ENCODE measurements at places on chromosomes 1 and 21.

GRCh38 chr1:110495926-110496600, 22.9 kb downstream of the KCNA10 start:
- DNase-seq: peak; percentile 89

GRCh38 chr1:21266119-21266774, 24.0 kb downstream of the ECE1 start:
- DNase-seq: no peak

DNA sequence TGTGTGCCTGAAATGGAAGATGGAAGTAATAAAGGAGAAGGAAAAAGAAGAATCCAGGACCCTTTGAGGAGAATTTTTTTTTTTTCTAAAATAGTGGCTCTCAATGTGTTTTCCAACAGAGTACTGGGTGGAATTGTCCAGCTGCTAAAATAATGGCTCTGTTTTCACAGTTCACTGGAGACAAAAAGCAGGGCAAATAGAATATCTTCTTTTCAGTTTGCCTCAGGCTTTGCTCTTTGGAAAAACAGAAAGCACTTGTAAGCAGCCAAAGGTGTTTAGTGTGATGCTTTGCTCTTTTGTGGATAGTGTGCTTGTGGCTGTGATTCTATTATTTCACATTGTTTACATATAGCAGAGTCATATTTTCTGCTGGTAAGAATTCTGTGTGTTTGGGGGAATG, 77.4 kb upstream of the MROH9 start:
- DNase-seq: no peak

GRCh38 chr1:41431490-41432350, 52.8 kb downstream of the EDN2 start:
- no peak for DNase-seq

DNA sequence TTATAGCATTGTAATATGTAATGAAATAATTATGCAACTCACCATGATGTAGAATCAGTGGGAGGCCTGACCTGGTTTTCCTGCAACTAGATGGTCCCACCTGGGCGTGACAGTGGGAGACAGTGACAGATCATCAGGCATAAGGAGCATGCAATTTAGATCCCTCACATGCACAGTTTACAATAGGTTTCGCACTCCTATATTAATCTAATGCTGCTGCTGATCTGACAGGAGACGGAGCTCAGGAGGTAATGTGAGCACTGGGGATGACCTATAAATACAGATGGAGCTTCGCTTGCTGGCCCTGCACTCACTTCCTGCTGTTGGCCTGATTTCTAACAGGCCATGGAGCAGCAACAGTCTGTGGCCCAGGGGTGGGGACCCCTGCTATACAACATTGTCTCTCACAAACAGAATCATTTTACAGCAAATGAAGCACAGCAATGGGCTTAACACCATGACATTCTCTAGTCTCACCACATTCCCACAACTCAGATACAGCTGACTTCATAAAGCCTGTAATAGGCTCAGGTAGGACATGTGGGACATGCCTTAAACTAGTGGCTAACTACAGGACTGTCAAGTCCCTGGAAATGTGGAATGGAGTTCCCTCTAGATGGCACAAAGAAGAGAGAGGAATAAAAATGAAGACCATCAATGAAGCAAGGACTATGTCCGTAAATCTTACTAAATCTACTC, 40.7 kb upstream of the SLC5A9 start:
- peak; percentile 17 for DNase-seq

DNA sequence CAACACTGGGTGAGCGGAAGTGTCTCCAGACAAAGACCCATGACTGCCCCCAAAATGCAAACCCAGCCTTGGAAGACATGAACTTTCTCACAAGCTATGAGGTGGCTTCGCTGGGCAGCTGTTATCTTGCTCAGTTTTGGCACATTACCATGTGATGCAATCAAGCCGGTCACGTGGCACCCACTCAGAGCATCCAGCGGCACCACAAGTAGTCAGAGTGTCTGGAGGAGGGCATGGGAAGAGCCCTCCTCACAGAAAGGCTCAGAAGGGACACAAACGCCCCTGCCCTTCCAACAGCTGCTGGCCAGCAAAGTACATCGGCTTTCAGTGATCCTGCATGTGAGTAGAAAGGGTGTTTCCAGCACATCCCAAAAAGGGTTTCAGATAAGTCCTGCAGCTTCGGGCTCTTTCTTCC, 145.5 kb upstream of the IRF2BP2 start:
- no peak for DNase-seq

- DNase-seq: no peak
Observed at GRCh38 chr1:244821134-244821533, 14.3 kb upstream of the COX20 start.

GRCh38 chr1:106178791-106179190, 877.7 kb upstream of the PRMT6 start:
- no peak for DNase-seq

DNA sequence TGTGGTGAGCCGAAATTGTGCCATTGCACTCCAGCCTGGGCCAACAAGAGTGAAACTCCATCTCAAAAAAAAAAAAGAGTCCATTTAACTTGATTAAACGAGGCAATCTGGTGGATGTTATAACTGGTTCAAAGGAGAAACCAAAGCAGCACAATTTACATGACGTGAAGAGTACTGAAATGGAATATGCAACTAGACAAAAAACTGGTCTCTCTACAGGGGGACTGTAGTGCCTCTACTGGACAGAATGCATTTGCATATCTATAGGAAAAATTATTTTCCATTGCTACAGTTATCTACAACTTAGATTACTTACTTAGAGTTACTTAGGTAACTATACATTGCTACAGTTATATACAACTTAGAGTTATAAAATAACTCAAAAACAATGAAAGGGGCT, 2.7 kb upstream of the CAPN2 start:
- no peak for DNase-seq

DNA sequence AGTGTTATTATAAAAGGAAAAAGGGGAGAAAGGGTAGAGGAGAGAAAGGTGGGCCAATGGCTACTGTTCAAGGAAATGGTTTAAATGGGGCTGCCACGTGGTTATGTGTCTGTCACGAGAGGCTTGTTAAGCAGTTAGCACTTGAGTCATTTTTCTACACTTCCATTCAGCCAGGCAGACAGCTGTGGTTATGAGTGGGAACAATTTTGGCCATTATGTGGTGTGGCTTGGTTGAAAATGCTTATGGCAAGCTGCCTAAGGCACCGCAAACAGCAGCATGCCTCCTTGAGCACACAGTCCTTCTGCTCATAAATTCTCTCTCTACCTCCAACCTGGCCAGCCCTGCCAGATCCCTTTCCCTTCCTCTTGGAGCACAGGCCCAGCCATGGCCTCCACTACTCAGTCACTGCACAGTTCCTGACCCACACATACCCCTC, 3.2 kb upstream of the SRM start:
- no peak for DNase-seq

DNA sequence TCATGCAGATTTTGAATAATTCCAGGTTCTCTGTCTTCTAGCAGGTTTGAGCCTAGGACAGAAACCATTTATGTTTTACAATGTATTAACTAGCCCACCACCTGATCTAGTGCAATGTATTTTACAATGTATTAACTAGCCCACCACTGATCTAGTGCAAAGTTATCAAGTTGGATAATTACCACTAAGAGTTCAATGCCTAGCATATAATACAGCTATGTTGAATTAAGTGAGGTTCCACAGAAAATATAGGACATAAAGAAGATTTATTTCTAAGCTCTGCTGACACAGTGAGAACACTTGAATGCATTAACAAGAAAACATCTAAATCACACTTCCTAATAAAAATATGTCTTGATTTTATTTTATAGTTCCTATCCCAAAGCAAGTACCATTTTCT, 854.6 kb upstream of the NEGR1 start:
- DNase-seq: no peak

DNA sequence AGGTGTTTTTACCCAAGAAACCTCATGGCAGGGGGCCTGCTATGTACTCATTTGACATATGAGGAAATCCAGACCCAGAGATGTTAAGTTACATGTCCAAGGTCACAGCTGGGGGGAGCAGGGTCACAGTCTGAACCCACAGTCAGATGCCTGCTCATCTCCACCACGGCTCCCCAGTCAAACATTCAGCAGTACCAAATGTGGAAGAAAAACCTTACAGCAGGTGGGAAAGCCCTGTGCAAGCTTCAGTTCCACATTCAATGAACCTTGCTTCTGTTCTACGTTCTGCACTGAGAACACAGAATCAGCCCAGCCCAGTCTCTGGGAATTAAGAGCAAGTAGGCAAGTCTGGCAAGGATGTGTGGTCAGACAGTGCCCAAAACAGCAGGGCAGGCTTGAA, 35.2 kb downstream of the LRP8 start:
- DNase-seq: no peak

GRCh38 chr21:42082501-42083360, 11.6 kb downstream of the UMODL1 start:
- no peak for DNase-seq

DNA sequence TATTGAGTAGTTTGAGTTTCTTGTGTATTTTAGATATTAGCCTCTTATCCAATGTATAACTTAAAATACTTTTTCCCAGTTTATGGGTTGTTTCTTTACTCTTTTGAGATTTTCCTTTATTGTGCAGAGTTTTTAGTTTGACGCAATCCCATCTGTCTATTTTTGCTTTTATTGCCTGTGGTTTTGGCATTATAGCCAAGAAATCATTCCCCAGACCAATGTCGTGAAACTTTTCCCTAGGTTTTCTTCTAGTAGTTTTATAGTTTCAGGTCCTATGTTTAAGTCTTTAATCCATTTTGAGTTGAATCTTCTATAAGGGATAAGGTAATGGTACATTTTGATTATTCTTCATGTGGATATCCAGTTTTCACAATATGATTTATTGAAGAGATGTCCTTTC, 87.6 kb downstream of the LEPR start:
- no peak for DNase-seq

- peak; percentile 34 for DNase-seq
Observed at GRCh38 chr1:64861611-64862010, 104.7 kb downstream of the JAK1 start.

DNA sequence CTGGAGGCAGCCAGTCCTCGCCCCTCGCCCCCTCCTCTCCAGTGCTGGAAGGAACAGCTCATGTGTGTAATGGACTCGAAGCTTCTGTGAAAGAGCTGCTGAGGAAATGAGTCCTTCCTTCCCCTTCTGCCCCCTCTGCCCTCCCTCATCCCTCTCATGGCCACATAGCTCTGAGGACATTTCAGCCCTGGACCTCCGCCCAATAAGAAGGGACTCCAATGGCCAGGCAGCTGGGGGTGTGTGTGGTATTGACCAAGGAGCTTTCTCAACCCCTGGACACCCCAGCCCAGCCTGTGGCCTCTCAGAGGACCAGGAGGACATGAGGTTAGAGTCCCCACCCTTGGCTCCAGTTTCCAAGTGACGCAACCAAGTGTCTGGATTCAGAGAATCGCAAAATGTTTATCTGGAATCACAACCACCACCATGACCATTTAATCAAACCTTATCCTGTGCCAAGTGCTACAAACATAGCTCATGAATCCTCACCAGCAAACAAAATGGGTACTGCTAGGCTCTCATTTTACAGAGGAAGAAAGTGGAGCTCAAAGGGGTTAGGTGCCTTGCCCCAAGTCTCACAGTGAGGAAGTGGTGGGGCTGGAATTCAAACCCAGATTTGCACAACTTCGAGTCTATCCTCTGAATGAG, 47.8 kb upstream of the ECE1 start:
- no peak for DNase-seq

DNA sequence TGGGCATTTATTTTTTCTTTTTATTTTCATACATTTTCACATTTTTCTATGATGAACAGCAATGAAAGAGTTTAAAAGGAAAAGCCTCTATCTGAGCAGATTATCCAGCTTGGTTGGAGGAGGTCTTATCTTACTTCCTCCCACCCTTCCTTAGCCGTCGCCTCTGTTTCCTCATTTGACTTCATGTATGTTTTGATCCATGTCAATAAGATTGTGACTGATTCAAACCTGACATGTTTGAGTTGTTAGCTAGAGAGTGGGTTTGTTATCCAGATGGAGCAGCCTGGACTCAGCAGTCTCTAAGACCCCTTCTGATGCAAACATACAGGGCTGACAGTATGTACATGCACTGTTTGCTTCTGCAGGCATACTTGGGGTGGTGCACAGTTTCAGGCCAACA, 31.2 kb downstream of the MACO1 start:
- DNase-seq: no peak

GRCh38 chr21:14366998-14367397, 15.9 kb downstream of the HSPA13 start:
- DNase-seq: no peak

DNA sequence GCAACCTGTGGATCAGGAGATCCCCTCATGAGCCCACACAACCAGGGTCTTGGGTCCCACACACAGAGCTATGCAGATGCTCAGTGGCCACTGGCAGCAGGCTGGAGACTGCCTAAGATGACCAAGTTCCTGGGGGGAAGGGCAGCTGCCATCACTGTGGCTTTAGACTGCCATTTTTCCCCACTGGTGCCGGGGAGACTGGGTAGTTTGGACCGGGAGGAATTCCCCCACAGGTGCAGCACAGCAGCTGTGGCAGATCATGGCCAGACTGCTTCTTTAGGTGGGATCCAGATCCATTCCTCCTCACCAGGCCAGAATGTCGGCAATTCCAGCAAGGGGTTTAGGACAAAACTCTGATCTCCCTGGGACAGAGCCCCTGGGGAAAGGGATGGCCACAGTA, 45.7 kb upstream of the HIVEP3 start:
- DNase-seq: no peak

All from retina (tissue), 1 donor.